Naive thymus-derived CD4-positive, alpha-beta T cell (primary cell): ENCODE measurements at places on chromosomes 6 and 20.

DNA sequence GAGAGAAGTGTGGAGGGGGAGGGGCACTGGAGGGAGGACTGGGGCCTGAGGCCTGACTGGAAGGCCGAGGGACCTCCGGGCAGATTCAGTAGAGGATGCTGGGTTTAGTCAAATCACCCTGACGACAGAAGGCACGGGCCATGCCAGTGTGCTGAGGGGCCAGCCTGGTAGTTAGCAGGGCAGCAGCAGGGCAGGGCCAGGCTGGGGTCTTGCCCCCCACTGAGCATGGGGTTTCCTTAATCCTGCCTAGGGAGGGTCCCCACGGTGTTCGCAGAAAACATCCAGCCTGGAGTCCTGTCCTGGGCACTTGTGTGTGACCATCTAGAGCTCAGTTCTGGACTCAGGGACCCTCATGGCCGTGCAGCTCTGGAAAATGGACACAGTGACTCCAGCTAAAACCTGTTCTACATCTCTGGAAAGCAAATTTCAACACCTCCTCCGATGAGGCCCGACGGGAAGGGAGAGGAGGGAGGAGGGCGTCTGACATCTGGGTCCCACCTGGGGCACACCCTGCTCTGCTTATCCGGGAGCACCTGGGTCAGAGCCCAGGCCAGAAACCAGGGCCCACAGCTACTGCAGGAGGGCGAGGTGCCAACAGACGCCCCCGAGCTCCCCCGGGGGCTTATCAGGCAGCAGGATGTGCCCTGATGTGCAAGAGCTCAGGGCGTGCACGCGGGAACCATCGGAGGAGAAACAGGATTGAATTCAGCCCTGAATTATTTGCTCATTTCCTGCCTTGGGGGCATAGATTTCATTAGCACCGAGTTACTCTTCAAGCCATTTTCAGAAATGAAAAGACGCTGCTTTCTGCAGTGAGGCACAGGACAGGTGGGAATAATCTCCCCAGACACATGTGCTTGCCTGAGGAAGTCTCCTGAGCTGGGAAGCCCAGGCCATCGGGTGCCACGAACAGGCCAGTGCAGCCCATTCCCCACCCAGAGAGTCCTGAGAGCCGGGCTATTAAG lies 78.0 kb upstream of the MPC1 start:
- no peak overlapping the region for H3K27ac ChIP-seq
- no peak for DNase-seq
- no peaks in the 10 kb centered on the region for H3K36me3 ChIP-seq
- H3K4me1 ChIP-seq = no peaks in the 10 kb centered on the region
- H3K27me3 ChIP-seq = no peaks in the 10 kb centered on the region

DNA sequence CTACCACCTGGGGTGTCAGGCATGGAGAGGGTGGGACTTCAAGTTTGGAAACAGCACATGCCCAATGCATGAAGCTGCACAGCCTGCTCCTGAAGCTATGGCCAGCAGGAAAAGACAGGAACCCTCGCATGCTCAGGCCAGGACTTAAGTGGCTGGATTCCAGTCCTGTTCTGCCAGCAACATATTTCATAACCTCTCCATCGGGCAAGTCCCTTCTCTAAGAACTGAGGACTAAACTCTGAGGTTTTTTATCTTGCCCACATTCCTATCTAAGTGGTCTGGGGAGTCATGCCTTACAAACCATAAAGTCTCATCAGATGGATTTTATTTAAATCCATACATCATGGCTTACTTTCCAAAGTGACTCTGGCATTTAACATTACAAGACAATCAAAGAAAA lies 27.5 kb upstream of the AGPAT4 start:
- no peaks in the 10 kb centered on the region for H3K4me1 ChIP-seq
- H3K4me3 ChIP-seq = no peak overlapping the region
- H3K27ac ChIP-seq = no peak overlapping the region
- no peak for DNase-seq
- no peaks in the 10 kb centered on the region for H3K27me3 ChIP-seq

DNA sequence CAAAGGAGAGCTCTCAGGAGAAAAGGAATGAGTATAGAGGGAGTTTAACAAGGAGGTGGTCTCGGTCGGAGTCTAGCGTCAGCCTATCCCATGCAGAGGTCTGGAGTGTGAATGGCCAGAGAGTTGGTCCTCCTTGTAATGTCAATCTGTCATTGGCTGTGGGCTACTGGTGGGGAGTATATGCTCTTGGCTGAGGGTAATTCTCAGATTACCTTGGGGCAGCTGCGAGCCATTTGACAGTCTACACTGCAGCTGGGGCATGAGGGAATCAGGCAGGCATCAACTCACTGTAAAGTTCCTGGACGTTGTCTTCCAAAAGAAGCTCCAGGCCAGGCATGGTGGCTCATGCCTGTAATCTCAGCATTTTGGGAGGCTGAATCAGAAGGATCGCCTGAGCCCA lies 48.1 kb downstream of the EBF4 start:
- H3K4me1 ChIP-seq = peaks cover 30% of the 10 kb centered on the region
- DNase-seq = no peak
- no peaks in the 10 kb centered on the region for H3K27me3 ChIP-seq
- peak overlapping the region; percentile 65 for H3K27ac ChIP-seq
- no peaks in the 10 kb centered on the region for H3K36me3 ChIP-seq
- no peak overlapping the region for H3K4me3 ChIP-seq

DNA sequence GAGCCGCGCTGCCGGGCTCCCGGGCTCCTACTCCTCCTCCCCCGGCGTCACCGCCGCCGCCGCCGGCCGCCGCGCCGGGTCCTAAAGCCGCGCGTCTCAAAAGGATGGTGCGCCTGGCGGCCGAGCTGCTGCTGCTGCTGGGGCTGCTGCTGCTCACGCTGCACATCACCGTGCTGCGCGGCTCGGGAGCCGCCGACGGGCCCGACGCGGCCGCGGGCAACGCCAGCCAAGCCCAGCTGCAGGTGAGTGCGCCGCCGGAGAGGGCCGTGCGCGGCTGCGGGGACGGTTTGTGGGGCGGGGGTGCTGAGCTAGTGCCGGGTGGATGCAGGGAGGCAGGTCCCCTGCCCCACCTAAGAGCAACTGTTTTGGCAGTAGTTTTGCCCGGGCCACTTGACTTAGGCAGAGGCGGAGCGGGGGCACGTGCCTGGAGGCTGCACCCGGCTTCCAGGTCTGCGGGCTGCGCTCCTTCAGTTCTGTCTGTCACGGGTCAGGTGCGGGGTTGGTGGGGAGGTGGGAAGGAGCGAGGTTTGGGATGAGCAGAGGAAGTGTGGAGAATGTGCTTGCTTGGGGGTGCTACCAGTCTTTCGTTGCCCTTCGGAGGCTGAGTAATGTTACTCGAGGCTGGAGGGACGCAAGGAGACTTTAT lies 722 bp downstream of the ISM1 start:
- H3K27ac ChIP-seq = peak overlapping the region; percentile 42
- peaks cover 18% of the 10 kb centered on the region for H3K4me1 ChIP-seq
- H3K4me3 ChIP-seq = peak overlapping the region; percentile 39
- peak; percentile 78 for DNase-seq
- H3K36me3 ChIP-seq = no peaks in the 10 kb centered on the region

GRCh38 chr20:39259010-39259803 lies 297.1 kb downstream of the DHX35 start:
- DNase-seq = no peak
- no peaks in the 10 kb centered on the region for H3K27me3 ChIP-seq
- no peaks in the 10 kb centered on the region for H3K36me3 ChIP-seq
- H3K4me3 ChIP-seq = no peak overlapping the region
- no peaks in the 10 kb centered on the region for H3K4me1 ChIP-seq

GRCh38 chr6:33450434-33450833 lies 3.9 kb upstream of the ZBTB9 start:
- H3K27ac ChIP-seq = no peak overlapping the region
- peaks cover 21% of the 10 kb centered on the region for H3K4me1 ChIP-seq
- no peak overlapping the region for H3K4me3 ChIP-seq
- H3K27me3 ChIP-seq = no peaks in the 10 kb centered on the region
- no peak for DNase-seq
